ENCODE measurements at places on chromosomes 7 and 10.

GRCh38 chr7:1894313-1894900 lies 224.3 kb downstream of the ELFN1 start:
- no peak for DNase-seq

DNA sequence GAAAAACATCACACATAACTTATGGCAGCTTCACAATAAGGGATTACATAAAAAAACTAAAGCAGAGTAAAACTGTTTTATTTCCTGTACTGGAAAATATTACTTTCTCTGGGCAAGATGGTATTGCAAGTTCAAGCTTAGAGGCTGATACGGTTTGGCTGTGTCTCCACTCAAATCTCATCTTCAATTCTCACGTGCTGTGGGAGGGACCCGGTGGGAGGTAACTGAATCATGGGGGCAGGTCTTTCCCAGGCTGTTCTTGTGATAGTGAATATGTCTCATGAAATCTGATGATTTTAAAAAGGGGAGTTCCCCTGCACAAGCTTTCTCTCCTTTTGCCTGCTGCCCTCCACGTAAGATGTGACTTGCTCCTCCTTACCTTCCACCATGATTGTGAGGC lies 5.1 kb upstream of the LRRC27 start:
- DNase-seq, result no peak

DNA sequence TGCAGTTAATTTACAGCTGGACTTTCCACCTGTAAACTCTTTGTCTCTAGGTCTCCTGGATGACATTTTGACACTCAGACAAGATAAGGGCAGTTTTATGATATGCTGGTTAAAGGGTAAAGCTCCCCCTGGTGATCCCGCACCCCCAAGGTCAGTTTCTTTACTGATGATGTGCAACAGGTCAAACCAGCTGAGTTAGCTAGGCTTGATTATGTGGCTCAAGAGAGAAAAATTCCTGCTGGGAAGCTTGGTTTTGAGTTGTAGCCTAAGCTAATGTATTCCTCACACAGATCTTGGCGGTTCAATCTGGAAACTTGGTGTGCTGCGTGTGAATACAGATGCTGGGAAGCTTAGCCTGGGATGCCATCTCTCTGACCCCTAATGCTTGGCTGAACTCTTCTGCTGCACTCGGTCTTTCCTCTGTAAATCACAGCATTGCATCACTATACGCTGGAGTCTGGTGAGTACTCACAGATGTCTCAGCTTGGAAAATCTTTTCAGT lies 11.4 kb upstream of the AKR1D1 start:
- no peak for DNase-seq

GRCh38 chr7:78254726-78255055 lies 456.1 kb downstream of the PHTF2 start:
- no peak for DNase-seq

DNA sequence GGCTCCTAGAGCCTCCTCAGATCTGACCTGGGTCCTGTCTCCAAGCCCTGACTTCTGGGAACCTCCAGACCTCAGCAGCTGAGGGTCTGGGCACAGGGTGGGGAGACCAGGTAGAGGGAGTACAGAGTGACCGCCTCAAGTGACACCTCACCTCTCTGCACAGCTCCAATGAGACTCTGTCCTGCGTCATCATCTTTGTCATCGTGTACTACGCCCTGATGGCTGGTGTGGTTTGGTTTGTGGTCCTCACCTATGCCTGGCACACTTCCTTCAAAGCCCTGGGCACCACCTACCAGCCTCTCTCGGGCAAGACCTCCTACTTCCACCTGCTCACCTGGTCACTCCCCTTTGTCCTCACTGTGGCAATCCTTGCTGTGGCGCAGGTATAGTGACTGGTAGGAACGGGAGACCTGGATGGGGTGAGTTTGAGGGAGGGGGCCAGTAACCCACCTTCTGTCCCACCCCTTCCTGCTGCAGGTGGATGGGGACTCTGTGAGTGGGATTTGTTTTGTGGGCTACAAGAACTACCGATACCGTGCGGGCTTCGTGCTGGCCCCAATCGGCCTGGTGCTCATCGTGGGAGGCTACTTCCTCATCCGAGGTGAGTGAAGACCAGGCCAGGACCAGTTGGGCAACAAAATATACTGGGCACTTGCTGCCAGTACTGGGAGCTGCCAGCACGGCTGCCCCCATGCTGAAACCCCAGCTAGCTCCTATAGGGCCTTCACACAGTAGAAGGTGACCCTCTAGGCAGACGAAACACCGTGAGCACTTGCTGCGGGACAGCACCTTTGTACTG lies 17.8 kb downstream of the SMO start:
- DNase-seq, result no peak

DNA sequence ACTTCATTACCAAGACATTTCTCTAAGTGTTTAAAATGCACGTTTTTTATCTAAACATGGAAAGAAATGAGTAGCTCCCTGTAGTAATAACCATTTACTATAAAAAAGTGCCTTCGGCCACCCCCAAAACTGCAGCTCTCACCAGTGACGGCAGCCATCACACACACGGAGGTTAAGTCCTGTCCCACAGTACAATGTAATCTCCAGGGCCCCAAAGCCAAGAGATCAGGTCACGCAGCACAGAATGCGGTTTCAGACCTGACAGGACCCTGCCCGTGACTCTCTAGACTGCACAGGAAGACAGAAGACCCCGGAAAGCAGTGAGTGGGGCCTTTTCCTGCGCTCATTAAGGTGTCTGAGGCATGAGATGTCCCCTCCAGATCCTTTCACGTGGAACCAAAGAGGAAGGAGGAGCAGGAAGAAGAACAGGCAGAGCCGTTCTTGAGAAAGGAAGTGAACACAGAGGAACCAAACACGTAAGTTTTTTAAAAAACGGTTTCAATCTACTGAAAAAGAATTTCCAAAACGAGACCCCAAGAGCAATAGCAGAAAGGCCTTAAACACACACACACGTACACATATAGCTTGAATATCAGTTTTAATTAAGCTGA lies 125.7 kb downstream of the ZMYND11 start:
- DNase-seq, result no peak

GRCh38 chr7:47343061-47343455 lies 238.9 kb downstream of the TNS3 start:
- no peak for DNase-seq

GRCh38 chr10:71547876-71548846 lies 151.4 kb downstream of the CDH23 start:
- no peak for DNase-seq
